Stimulated activated CD8-positive, alpha-beta memory T cell treated with anti-CD3 and anti-CD28 coated beads, Interleukin-4, amount 100 ng/mL, for 1 hour (primary cell): ENCODE measurements at places on chromosomes 7 and 10.

DNA sequence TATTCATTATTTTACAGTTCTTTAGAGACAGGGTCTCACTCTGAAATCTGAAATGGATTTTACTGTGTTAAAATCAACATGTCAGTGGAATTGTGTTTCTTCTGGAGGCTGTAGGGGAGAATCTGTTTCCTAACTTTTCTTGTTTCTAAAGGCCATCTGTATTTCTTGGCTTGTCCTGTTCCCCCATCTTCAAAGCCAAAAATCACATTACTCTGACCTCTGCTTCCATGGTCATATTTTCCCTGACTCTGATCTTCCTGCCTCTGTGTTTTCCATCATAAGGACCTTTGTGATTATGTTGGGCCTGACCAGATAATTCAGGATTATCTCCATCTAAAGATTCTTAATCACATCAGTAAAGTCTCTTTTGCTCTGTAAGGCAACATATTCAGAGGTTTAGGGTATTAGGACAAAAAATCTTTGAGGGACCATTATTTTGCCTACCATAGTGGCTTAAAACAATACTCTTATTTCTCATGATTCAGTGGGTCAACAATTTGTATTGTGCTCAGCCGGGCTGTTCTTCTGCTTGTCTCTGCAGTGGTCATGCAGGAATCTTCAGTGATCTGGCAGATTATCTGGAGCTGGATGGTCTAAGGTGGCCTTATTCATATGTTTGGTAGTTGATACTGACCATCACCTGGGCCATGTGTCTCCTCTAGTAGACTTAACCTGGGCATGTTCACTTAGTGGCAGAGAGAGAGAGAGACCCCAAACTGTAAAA lies 5.7 kb downstream of the ANLN start:
- DNase-seq = no peak

GRCh38 chr7:2802504-2803341 lies 41.4 kb downstream of the GNA12 start:
- no peak for DNase-seq

GRCh38 chr10:97019213-97019844 lies 166.4 kb downstream of the SLIT1 start:
- no peak for DNase-seq

GRCh38 chr7:155618708-155619633 lies 25.5 kb upstream of the RBM33 start:
- DNase-seq = no peak

- DNase-seq = no peak
Measured at GRCh38 chr10:49419005-49419404, 23.1 kb upstream of the DRGX start.

DNA sequence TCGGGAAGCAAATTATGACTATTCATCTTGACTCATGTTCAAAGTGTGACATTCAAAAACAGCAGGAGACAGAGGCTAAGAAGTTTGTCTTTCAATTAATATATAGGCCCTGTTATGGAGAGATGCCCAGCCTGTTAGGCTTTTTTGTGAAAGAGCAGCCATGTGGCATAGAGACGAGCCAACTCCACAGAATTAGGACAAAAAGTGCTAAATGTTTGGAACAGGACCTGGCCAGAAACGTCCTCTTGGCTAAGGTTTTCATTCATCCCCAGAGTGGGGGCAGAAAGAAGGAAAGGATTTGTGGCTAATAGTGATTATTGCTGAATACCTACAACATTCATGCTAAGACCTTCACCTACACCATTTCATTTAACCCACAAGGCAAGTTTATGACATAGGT lies 324.7 kb upstream of the NPVF start:
- DNase-seq = no peak

- DNase-seq = no peak
Measured at GRCh38 chr7:84393786-84394185, 199.2 kb upstream of the SEMA3A start.

GRCh38 chr7:77538281-77539212 lies 1.5 kb downstream of the PTPN12 start:
- DNase-seq = no peak

- no peak for DNase-seq
Measured at GRCh38 chr7:149379625-149380024, 81.2 kb downstream of the ZNF777 start.

DNA sequence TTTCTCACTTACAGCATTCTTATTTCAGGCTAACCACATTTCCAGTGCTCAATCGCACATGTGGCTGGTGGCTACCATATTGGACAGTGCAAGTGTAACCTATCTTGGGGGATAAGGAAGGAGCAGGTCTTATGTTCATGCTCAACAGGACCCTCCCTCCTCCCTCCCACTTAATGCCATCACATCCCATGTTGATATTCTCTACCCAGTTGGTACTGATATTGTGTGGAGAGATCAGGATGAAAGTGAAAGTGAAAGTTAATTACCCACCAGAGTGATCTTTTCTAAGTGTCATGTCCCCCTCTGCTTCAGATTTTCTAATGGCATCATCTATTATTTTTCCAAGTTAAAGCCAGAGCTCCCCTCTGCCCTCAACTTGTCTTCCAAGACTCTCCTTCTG lies 91.6 kb downstream of the BMPER start:
- DNase-seq = no peak

DNA sequence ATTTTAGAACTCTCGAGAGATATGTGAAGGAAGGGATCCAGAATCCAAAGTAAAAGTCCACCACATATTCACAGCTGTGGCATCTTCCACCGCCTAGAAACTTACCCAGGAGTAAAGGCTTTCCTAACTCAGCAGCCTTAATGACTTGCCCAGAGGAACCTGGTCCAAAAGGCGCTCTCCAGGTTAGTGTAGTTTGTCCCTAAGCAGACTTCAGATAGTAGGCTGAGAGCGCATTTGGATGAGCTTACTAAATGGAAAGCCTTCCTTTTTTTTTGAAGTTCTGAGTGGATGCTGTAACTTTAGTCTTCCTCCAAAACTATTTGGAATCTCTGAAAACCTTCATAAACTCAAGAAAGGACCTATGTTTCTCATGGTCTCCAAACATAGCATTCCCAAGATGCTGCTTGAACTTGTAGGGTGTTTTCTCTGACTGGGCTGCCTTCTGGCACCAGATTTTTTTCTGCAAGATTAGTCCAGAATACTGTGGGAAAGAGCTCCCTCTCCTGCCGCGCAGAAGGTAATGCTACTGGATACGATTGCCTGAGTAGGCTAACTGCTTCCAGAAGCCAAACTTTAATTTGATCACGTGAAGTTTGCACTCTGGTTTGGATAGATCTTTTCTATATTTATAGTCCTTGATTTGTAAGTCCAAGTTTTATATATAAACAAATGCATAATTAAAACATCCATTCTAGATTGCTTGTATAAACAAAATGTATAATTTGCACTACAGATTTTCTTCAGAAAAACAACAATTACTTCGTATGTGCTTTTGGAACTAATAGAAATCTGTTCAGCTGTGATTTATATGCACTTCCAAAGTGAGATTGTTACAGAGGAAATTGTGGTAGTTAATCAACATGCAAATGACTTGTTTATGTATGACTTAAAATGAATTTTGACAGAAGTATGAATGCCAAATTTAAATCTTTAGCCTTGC lies 19.6 kb upstream of the GPR37 start:
- no peak for DNase-seq

DNA sequence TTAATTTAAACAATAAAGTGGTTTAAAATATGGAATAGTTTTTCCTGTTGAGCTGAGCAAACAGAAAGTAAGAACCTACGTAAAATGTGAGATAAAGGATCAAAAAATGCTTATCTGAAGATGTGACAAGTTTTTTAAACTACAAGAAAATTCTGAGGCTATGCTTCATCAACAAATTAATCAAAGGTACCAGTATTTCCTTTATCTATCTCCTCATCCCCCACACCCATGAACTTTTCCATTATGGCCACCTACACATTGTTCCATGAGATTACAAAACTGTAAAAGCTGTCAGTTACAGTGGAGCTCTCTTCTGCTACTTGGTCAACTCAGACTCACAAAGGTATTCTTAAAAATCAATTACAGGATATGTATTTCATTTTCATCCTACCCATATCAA lies 77.4 kb downstream of the ARHGAP12 start:
- DNase-seq = no peak

GRCh38 chr7:73829921-73830680 lies 695 bp upstream of the CLDN4 start:
- no peak for DNase-seq

DNA sequence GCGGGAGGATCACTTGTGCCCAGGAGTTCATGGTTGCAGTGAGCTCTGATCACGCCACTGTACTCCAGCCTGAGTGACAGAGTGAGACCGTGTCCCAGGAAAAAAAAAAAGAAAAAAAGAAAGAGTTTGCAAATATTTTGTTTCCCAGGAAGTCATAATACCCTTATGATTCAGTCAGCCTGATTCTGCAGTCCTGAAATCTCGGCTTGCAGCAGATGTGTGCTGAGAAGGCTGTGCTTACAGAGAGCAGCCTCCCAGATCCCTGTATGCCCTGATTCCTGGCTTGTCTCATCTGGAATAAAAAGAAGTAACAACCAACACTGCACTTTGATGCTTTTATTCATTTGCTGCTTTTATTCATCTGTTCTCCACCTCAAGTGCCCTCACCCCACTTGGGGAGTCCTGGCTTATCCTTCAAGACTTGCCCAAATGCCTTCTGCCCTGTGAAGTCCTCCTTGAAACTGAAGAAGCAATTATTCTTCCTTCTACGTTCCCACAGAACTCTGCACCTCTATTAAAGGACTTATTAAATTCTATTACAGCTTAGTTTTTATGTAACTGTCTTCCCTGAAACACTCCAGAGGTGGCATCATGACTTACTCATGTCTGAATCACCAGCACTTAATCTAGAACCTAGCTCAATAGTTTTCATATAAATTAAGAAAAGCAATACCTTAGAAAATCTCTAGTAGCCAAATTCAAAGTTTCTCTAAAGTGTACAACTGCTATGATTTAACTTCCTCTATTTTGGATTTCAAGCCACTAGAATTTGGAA lies 27.7 kb upstream of the BPGM start:
- no peak for DNase-seq

DNA sequence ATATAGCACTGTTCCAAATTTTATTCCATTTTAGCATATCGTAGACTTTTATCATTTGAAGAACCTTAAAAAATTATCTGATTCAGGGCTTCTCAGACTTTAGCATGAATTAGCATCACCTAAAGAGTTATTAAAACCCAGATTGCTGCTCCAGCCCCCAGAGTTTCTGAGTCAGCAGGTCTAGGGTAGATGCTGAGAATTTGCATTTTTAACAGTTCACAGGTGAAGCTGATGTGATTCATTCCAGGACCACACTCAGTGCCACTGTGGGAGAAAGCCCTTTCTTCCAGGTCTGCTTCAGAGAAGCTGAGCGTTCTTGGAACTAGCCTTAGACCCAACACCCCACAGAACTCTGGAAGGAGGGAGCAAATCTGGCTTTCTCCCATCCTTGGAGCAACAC lies 174.1 kb upstream of the YAE1 start:
- DNase-seq = no peak

GRCh38 chr7:110131344-110131743 lies 959.6 kb upstream of the LRRN3 start:
- no peak for DNase-seq

DNA sequence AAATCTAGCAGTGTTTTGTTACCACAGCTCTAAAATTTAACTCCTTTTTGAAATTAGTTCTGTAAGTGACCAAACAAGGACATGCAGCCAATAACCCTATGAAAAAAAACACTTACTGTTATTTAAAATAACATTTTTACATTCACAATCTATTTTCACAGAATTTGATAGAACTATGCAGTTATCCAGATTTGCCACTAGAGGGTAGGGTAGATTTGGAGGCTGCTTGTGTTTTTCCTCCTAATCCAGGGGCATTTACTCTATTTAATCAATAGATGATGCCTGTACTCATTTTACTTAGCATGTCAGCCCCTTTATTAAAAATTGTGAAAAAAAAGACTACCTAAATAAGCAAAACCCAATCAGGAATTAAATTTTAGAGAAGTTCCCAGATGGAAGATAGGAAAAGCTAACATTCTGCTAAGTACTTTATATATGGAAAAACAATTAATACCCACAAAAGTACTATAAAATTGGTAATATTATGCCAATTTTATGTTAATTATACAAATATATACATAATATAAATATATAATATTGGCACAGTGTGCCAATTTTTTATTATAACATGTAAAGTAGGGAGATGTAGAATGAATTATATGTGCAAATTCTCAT lies 18.1 kb upstream of the LIPK start:
- DNase-seq = no peak

DNA sequence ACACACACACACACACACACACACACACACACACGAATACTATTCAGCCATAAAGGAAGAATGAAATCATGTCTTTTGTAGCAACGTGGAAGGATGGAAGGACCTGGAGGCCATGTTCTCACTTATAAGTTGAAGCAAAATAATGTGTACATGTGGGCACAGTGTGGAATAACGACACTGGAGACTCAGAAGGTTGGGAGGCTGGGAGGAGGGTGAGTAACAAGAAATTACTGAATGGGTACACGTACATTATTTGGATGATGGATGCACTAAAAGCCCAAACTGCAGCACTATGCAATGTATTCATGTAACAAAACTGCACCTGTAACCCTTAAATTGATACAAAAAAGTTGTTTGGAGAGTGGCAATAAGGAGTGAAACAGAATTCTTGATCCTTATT lies 32.1 kb downstream of the KMT2C start:
- DNase-seq = no peak

- DNase-seq = no peak
Measured at GRCh38 chr10:61139592-61139953, 195.6 kb upstream of the RHOBTB1 start.

DNA sequence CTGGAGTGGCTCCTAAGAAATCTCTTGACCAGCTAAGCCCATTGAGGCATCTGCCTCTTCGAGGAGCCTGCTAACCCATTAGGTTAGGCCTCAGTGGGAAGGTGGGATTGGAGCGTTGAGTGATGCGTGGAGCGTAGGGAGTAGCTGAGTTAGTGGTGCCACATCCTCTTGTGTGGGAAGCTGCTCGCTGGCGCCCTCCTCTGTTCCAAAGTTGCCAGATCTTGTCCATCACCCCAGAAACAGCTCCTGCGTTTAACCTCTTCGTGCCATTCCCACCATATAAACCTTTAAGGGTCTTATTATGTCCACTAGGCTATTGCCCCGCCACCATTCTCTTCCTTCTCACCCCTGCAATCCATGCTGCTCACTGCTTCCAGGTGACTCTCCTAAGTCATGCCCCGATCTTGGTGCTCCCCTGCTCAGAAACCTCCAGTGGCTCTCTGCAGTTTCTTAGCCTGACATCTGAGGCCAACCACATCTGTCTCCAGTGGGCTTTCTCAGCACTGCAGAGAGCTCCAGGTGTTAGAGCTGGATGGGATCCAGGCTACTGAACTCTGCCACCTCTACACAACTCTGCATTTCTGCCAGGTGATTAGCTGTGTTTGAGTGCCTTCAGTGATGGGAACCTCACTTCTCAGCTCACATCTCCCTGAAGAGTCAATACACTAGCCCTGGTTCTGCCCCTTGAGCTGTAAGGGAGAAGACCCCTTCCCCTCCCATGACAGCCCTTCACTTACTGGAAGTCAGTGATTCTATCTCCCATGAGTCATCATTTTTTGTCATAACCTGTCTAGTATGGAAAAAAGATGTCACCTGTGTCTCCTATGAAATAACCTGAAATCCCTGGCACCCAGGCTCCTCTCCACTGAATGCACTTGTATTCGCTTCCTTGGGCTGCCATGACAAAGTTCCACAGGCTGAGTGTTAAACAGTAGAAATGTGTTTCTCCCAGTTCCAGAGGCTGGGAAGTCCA lies 65.0 kb upstream of the FGFR2 start:
- DNase-seq = no peak
